ENCODE measurements at places on chromosomes 13 and 19.

GRCh38 chr19:1274081-1274851, 1.1 kb upstream of the FAM174C start:
- DNase-seq = no peak

- no peak for DNase-seq
Observed at GRCh38 chr19:11349171-11349570, 2.9 kb downstream of the CCDC159 start.

GRCh38 chr19:15457701-15458484, 6.5 kb downstream of the RASAL3 start:
- DNase-seq = no peak

- DNase-seq = no peak
Observed at GRCh38 chr19:46564701-46565100, 36.4 kb upstream of the CALM3 start.

GRCh38 chr13:97275776-97276501, 53.8 kb downstream of the MBNL2 start:
- DNase-seq = no peak

GRCh38 chr19:15390814-15391213, 11.2 kb upstream of the AKAP8 start:
- no peak for DNase-seq

DNA sequence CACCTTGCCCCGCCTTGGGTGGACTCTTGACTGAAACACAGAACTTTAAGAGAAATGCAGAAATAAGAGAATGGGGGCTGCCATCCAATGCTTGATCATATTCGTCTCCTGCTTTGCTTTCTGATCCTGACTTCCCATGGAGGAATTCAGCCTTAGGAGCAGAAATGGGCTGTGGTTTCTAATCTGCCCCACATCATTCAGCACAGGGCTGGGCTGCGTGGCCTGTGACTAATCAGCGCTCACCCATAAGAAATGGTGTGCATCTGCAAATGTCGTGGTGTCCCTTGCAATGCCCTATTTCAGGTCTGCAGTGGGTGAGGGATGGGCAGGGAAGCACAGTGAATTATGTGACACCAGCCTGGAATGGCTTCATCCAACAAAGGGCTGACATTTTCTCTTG, 60.7 kb upstream of the URI1 start:
- DNase-seq = no peak

DNA sequence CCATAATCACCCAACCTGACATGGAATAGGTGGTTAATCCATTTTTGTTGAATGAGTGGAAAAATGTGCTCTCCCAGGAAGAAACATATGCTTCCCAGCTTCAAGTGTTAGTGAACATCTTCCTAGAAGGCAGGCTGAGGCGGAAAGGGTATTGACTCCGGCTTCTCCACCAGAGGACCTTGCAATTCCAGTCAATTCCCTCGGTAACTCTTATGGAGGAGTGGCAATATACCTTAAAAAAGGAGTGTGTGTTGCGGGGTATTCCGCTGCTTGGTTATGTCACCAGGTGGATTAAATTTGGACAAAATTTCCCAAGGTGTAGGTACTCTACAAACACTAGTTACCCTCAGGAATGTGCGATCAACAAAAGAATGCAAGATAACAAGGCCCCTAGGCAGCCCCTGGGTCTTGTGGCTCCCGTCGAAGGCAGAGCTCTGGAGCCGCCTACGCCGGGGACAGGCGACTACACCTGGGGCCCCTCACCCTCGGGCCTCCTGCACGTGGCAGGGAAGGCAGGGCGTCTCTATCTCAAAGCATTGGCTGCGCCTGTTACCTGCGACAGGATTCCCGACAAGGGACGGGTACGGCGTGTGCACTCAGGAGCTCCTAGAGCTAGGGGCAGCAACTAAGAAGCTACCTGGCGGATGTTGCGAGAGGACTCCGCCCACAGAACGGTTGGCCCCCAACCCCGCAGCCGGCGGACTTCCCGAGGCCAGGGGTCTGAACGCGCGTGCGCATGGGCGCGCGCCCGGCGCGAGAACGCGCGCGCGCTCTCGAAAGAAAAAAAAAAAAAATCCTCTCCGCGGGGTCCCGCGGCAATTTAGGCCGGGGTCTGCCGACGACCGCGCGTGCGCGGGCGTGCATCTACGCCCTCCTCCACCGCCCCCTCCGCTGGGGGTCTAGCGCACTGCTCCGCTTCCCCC, at the start of gene WDR87:
TSS of gene WDR87 (minus strand) at position 649 of the 923 bp plus-strand sequence. CDS start 8,355 bp downstream, outside the sequence.
- DNase-seq = peak; percentile 74

DNA sequence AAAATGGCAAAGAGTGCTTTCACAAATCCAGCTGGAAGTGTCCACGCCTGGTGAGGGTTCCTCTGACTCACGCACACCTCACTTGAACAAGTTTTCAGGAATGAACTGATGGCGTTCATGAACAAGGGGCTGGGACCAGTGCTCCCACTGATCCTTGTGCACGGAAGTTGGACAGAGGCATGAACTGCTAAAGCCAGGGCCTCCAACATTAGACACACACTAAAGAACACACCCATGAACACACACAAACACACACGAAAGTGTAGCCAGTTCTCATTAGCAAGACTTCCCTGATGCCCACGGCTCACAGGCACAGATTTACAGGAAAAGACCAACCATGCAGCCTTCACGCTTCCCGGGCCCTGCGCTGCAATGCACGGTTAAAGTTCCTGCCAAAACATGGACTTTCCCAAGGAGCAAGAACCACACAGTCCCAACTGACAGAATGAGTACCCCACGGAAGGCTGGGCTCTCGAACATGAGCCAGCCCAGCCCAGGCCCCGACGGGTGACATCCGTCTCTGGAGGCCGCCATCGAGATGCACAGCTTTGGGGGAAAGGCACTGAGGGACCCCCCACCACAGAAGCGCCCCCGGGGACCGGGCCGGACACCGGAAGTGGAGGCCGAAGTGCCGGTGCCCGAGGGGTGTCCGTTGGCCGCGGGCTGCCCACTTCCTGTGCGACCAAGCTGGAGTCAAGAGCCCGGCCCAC, 808 bp downstream of the DNMT1 start:
- DNase-seq = no peak

- no peak for DNase-seq
Observed at GRCh38 chr13:75479102-75479740, 2.7 kb downstream of the TBC1D4 start.

DNA sequence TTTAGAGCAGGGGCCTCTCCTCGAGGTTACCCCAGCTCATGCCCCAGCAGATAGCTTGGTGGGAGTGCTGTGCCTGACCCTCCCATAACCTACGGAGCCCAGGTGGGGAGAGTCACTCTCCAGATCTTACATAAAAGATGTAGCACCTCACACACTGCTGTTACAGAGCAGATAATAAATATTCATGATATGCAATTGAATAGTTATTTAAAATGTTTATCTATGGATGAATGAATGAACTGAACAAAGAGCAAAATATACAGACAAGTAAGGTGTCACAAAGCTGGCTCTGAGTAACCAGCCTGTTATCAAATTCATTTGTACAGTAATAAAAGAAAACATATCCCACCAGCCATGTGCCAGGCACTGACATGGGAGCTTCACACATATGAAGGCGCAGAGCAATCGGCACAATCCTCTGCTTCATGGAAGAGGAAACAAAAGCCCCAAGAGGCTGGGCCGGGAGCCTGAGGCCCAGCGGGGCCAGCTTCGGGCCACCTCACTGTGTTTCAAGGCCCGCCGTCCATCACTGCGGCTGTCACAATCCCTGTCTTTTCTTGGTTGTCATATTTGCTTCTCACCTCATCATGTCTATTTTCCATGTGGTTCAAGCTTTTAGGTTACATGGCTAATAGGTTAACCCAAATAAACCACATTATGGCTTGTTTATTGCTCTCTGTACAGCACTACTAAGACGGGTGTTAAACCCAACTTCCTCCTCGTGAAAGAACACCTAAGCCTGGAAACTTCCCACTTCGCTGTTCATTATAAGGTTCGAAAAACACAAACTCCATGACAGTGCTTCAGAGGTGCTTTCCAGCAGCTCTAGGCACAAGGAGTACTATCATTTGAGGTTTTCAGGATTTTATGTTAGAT, 78.4 kb downstream of the IRS2 start:
- DNase-seq = no peak

GRCh38 chr13:112602189-112602588, 14.2 kb upstream of the TUBGCP3 start:
- no peak for DNase-seq

- DNase-seq = no peak
Observed at GRCh38 chr19:54136086-54136863, 1.3 kb upstream of the CNOT3 start.

DNA sequence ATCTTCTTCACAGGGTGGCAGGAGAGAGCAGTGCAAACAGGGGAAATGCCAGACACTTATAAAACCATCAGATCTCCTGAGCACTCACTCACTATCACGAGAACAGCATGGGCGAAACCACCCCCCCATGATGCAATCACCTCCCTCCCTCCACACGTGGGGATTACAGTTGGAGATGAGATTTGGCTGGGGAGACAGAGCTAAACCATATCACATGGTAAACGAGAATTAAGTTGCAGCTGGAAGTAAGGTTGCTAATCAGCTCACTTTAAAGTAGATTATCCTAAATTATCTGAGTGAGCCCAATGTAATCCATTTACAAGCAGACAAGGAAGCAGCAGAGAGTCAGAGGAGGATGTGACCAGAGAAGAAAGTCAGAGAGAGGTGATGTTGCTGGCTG, 102.2 kb upstream of the IPO5 start:
- no peak for DNase-seq

GRCh38 chr13:66489586-66489985, 740.5 kb downstream of the PCDH9 start:
- no peak for DNase-seq

- no peak for DNase-seq
Observed at GRCh38 chr13:40271271-40271885, 395.1 kb downstream of the FOXO1 start.

- DNase-seq = no peak
Observed at GRCh38 chr13:96998051-96998450, 3.8 kb upstream of the OXGR1 start.

GRCh38 chr13:76038920-76039716, 403.0 kb downstream of the LMO7 start:
- no peak for DNase-seq

DNA sequence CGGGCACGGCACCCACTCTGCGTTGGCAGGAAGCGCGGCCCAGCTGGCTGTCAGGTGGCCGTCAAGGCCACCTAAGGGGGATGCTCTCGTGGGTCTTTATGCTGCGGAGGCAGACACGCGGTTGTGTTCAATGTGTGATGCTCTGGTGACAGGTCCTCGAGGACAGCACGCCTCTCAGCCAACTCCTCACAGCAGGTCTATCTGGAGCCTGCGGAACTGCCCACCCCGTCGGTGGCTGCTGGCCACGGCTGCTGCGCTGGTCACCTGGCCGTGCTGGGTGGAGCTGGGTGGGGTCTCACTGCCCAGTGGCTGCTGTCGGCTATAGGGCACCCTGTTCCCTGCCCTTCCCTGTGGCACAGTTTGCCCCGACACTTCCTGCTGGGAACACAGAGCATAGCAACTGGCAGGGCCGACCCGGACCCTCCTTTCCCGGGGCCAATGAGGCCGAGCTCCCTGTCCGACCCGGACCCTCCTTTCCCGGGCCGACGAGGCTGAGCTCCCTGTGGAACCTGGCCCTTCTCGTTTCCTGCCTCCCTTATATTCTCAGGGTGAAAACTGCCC, 14.3 kb upstream of the F7 start:
- DNase-seq = no peak

DNA sequence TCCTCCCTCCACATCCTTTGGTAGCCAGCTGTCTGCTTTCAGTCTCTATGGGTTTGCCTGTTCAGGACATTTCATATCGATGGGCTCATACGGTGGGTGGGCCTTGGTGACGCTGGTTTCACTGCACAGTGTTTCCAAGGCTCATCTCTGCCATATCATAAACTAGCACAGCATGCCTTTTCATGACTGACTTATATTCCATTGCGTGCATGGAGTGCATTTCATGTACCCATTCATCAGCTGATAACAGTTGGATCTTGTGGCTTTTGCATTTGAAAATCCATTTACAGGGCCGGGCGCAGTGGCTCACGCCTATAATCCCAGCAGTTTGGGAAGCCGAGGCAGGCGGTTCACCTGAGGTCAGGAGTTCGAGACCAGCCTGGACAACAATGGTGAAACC, 69.9 kb downstream of the TDRD12 start:
- DNase-seq = no peak

DNA sequence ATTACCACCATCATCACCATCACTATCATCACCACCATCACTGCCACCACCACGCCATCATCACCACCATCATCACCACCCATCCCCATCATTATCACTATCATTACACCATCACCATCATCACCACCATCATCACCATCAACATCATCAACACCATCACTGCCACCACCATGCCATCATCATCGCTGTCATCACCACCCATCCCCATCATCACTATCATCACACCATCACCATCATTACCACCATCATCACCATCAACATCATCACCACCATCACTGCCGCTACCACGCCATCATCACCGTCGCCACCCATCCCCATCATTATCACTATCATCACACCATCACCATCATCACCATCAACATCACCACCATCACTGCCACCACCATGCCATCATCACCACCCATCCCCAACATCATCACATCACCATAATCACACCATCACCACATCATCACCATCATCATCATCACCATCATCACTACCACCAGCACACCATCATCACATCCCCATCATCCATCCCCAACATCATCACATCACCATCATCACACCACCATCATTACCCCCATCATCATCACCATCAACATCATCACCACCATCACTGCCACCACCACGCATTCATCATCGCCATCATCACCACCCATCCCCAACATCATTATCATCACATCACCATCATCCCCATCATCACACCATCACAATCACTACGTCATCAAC, 61.7 kb downstream of the TUBGCP3 start:
- DNase-seq = no peak

DNA sequence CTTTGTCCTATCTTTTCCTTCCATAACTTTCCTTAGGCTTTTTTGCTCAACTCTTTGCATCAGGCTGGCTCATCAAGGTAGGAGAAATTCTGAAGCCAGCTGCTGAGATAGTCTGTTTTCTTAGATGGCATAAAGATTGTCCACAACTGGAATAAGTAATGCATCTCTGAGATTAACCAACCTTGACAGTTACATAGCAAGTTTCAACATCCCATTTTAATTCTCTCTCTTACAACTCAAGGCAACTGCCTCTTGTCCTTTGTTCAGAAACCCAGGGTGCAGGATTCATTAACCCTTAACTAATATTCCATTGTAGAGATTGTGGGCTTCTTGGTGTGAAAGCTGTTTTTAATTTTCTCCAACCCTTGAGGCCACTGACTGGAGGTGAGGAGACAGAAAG, 239.2 kb downstream of the LACC1 start:
- no peak for DNase-seq

- no peak for DNase-seq
Observed at GRCh38 chr13:42878721-42879120, 97.3 kb downstream of the FAM216B start.

Measured in NCI-H1105 (cell line).